ENCODE measurements at places on chromosomes 5 and 9. TPM values are rescaled to one million over a fixed set of nuclear protein-coding genes. Genes with fewer than 3 reads are reported as not detected.

Gene B4GALT7
- total RNA-seq: 38.5 TPM

GRCh38 chr9:109831998-109832658 is 52.1 kb downstream of the PALM2AKAP2 start:
- no peaks in the 10 kb centered on the region for H3K4me1 ChIP-seq
- DNase-seq: no peak
- H3K27me3 ChIP-seq: no peaks in the 10 kb centered on the region

DNA sequence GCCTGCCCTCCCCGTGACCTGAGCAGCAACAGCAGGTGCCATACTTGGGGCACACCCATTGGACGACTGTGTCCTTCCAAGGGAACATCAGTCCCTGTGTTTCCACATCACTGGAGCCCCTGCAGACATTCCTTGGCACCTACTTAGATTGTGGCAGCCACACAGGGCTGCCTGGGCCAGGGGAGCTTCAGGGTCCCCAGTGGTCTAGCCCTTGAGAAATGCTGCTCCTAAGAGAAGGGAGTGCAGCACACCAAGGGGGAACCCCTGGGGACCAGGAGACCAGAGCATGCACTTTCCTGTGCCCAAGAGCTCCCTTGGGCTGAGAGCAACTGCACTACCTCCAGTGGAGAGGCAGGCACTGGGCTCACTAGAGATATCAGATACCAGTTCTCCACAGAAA is 20.1 kb upstream of the ABLIM3 start:
- H3K4me1 ChIP-seq: no peaks in the 10 kb centered on the region
- DNase-seq: no peak
- no peaks in the 10 kb centered on the region for H3K27me3 ChIP-seq

Gene IFNK
- total RNA-seq: not detected

DNA sequence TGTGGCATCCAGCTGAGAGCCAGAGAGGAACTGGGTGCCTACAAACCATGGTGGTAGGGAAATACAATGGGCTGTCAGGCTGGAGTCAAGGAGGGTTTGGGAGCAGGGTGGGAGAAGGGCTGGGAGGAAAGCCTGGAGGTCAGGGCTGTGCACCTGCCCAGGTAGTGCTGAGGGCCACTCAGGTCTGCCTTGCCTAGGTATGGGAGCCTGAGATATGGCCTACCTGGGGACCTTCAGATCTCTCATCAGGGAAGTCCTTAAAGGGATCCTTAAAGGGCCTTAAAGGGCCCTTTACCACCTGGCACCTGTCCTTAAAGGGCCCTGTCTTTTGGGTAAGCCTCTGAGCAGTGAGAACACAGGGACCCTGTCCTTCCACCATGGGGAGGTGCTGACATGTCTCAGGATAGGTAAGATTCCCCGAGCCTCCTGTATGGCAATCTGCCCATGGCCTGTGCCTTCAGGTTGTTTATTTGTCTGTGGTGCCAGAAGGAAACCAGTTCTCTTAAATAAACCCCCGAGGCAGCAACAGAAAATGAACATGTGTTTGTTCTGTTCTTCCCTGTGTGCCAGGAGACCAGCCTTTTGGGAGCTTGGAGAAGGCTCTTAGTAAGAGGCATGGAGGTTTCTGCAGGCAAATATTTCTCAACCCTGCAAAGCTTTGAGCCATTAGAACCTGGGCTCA is 23.3 kb downstream of the SLC25A48 start:
- no peak overlapping the region for H3K27ac ChIP-seq
- no peaks in the 10 kb centered on the region for H3K36me3 ChIP-seq
- no peaks in the 10 kb centered on the region for H3K4me1 ChIP-seq
- no peaks in the 10 kb centered on the region for H3K27me3 ChIP-seq

DNA sequence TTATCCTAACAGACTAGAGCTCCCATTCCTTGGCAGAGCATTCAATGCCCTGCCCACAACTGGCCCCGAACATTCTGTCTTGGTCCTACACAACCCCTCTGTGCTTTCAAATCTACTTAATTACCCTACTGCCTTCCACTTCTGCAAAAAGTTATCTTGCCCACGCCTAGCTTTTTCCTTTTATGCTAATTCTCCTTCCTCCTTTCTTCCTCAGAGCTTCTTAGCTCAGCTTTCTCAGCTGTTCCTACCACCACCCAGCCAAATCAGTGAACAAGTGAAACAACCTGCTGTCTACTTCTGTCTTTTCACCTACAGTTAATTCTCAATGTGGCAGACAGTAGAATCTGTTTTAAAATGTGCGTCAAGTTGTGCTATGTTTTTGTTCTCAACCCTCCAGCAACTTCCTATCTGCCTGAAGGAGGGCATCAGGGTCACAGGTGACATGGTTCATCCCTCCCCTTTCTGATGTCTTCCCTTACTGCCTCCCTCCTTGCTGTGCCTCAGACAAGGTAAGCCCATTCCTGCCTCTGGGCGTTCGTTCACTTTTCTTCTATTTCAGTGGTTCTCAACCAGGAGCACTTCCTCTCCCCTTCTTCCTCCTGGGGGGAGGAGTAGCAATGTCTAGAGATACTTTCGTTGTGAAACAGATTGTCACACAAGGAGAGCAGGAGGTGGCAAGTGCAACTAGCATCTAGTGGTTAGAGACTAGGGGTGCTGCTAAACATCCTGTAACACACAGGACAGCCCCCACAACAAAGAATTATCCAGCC is 1.3 kb upstream of the REEP5 start:
- H3K36me3 ChIP-seq: peaks cover under 1% of the 10 kb centered on the region
- H3K4me1 ChIP-seq: peaks cover 43% of the 10 kb centered on the region
- DNase-seq: peak; percentile 30

DNA sequence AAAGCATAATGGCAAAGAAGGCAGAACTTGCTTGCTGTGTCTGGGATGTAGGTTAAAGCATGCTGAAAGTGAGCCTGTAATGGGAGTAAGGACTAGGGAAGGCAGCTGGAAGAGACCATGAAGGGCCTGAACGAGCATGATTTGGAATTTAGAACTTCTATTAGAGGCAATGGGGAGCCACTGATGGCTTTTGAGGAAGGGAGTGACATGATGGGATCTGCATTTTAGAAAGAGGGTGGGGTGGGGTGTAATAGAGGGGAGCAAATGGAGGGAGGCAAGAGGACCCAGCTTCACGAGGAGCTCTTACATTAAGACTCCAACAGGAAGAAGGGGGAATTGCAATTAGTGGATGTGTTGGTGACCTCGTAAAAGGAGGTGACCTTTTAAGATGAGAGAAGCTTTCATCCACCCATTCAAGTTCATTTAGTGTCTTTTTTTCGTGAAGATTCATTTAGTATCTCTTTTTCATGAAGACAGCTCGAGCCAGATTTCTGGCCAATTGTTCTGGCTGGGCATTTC is 13.6 kb upstream of the GABRP start:
- H3K27ac ChIP-seq: no peak overlapping the region
- DNase-seq: no peak
- H3K4me3 ChIP-seq: no peak overlapping the region
- H3K36me3 ChIP-seq: no peaks in the 10 kb centered on the region
- H3K4me1 ChIP-seq: no peaks in the 10 kb centered on the region

Gene MYMK
- not detected for total RNA-seq

Gene GKAP1
- total RNA-seq: 9.4 TPM

Gene ADAMTS2
- total RNA-seq: not detected

DNA sequence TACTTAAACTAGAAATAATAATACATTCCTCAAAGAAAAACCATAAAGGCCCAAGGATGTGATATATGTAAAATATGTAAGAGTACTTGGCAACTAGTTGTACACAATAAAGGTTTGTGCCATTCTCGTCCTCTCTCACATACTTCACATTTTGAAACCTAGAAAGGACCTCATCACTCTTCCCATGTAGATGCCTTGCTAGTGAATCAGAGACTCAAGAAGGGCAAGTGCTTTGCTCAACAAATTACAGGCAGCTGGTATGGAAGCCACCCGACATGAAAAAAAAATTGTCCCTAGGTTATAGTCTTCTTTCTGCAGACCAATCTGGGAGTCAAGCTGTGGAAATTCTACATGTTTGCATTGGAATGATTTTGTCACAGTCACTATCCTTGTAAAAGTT is 31.7 kb downstream of the ADRB2 start:
- peak overlapping the region; percentile 28 for H3K27ac ChIP-seq
- no peaks in the 10 kb centered on the region for H3K27me3 ChIP-seq
- H3K4me1 ChIP-seq: peaks cover 70% of the 10 kb centered on the region
- no peaks in the 10 kb centered on the region for H3K36me3 ChIP-seq

GRCh38 chr9:136342181-136343120 is 15.1 kb downstream of the GPSM1 start:
- H3K4me3 ChIP-seq: no peak overlapping the region
- no peaks in the 10 kb centered on the region for H3K36me3 ChIP-seq
- H3K27me3 ChIP-seq: no peaks in the 10 kb centered on the region

Gene FKBP15
- 35.9 TPM for total RNA-seq

DNA sequence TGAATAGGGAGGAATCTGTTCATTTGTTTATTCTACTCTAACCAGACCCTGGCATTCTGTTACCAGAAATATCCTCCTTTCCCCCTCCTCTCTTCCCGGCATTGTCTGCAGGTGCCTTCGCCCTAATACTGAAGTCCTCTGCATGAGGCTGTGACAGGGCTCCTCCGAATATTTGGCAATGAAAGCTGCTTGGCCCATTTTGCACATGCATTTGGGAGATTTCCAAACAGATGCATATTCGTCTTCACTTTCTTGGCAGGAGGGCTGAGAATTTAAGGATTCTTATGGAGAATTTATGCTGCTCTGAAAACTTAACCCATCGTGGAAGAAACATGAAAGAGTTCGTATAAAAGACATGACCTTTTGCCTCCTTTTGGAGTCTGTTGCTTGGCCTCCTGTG is 484.0 kb downstream of the ZNF608 start:
- no peak overlapping the region for H3K27ac ChIP-seq
- H3K27me3 ChIP-seq: no peaks in the 10 kb centered on the region
- no peaks in the 10 kb centered on the region for H3K4me1 ChIP-seq
- DNase-seq: no peak
- H3K36me3 ChIP-seq: no peaks in the 10 kb centered on the region
- H3K4me3 ChIP-seq: no peak overlapping the region

DNA sequence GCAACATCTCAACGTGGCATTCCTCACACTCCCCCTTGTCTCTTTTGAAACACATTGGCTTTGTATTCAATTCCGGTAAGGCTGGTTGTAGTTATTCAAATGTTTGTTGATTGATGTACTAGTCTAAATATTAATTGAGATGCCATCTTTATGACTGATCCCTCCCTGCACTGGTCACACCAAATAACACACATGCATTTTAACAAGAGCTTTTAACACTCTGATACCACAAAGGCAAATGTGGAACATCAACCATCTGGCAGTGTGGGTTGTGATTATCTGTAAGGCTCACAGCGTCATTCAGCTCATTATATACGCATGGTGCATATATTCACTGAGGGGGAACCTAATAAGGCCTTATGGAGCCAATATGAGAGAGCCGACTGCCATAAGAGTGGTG is 305.0 kb downstream of the TENT4A start:
- H3K4me3 ChIP-seq: no peak overlapping the region
- no peak for DNase-seq
- H3K27me3 ChIP-seq: no peaks in the 10 kb centered on the region
- no peaks in the 10 kb centered on the region for H3K4me1 ChIP-seq

Gene CDX1
- total RNA-seq: not detected

DNA sequence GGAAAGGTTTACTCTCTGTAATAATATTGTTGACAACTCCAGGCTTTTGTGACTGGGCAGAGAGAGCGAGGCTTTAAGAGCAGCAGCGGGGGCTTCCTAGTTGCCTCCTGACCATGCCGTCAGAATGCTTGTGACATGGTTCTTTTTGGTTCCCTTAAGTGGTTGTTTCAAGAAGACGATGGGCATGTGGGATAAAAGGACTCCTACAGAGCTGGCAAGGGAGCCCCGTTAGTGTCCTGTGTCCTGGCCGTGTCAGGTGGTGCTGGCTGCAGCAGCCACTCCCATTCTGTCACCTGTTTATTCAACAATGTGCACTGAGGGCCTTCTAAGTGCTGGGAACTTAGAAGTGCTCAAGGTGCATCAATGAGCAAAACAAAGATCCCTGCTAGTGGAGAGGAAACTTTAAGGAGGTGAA is 19.7 kb downstream of the LCP2 start:
- no peak overlapping the region for H3K4me3 ChIP-seq
- peak overlapping the region; percentile 46 for H3K27ac ChIP-seq
- no peaks in the 10 kb centered on the region for H3K27me3 ChIP-seq
- no peak for DNase-seq
- H3K4me1 ChIP-seq: peaks cover 97% of the 10 kb centered on the region

DNA sequence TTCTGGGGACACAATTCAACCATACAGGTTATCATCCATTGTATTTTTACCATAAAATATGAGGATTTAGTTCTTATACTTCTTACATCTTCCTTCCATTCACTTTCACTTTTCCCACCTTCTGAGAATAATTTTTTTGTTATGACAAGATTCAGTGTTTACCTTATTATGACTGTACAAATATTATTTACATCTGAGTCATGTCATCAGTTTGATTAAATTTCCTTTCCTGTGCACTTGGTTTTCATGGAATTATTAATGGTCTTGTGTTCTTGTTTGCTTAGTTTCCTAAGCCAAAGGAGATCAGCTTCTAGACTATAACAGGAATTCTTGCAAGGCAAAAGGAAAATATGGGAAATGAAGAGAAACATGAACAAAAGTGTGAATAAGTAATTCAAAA is 366.5 kb downstream of the TMEM38B start:
- no peaks in the 10 kb centered on the region for H3K27me3 ChIP-seq
- no peak for DNase-seq
- no peak overlapping the region for H3K27ac ChIP-seq
- no peaks in the 10 kb centered on the region for H3K36me3 ChIP-seq

Gene AP3S1
- total RNA-seq: 57.9 TPM

Gene AFAP1L1
- total RNA-seq: not detected

Gene NUTM2G
- total RNA-seq: not detected

DNA sequence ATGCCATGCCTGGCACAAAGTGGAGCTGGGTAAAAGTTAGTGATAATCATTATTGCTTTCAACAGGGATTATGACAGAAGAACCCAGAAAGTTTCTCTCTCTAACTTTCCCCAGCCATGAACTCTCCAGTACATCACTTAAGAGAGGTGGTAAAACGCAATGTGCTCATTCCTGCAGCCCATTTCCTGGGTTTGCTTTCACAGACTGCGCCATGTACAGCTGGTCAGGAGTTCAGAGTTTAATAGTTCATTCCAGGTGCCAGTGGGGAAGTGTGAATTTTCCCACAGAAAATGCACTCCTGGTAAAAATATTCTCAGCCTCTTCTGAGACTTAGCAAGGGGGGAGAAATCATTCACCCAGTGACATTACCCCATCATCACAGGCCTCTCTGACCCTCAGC is 35.5 kb downstream of the ADAM19 start:
- DNase-seq: no peak
- H3K27ac ChIP-seq: peak overlapping the region; percentile 46
- peaks cover 22% of the 10 kb centered on the region for H3K4me1 ChIP-seq
- no peaks in the 10 kb centered on the region for H3K27me3 ChIP-seq

GRCh38 chr9:127966416-127967150 is 14.2 kb downstream of the EEIG1 start:
- H3K27me3 ChIP-seq: no peaks in the 10 kb centered on the region
- no peak overlapping the region for H3K27ac ChIP-seq
- H3K4me1 ChIP-seq: peaks cover 76% of the 10 kb centered on the region
- no peak for DNase-seq
- H3K4me3 ChIP-seq: no peak overlapping the region

- H3K27me3 ChIP-seq: no peaks in the 10 kb centered on the region
- H3K27ac ChIP-seq: no peak overlapping the region
- no peaks in the 10 kb centered on the region for H3K36me3 ChIP-seq
- DNase-seq: no peak
- no peak overlapping the region for H3K4me3 ChIP-seq
- H3K4me1 ChIP-seq: no peaks in the 10 kb centered on the region
Observed at GRCh38 chr9:126906091-126906490, 8.5 kb upstream of the RALGPS1 start.

All from natural killer cell (primary cell).